ENCODE measurements at places on chromosomes 1 and 21. TPM values are rescaled to one million over a fixed set of nuclear protein-coding genes. Genes with fewer than 3 reads are reported as not detected.

GRCh38 chr1:151923422-151923821 is 14.1 kb upstream of the THEM4 start:
- H3K27me3 ChIP-seq = no peaks in the 10 kb centered on the region
- no peak for DNase-seq
- no peak overlapping the region for H3K27ac ChIP-seq
- no peak overlapping the region for H3K4me3 ChIP-seq

- DNase-seq = no peak
- no peak overlapping the region for H3K27ac ChIP-seq
- peaks cover 14% of the 10 kb centered on the region for H3K4me1 ChIP-seq
- no peaks in the 10 kb centered on the region for H3K36me3 ChIP-seq
- H3K4me3 ChIP-seq = no peak overlapping the region
- no peaks in the 10 kb centered on the region for H3K27me3 ChIP-seq
Observed at GRCh38 chr1:91870322-91870721, 15.6 kb downstream of the TGFBR3 start.

The EPRS1 gene
- total RNA-seq = 151 TPM

- no peaks in the 10 kb centered on the region for H3K36me3 ChIP-seq
- peak; percentile 60 for DNase-seq
- no peaks in the 10 kb centered on the region for H3K4me1 ChIP-seq
- no peak overlapping the region for H3K4me3 ChIP-seq
- H3K27me3 ChIP-seq = no peaks in the 10 kb centered on the region
Observed at GRCh38 chr1:215704089-215704860, 137.2 kb downstream of the KCTD3 start.

GRCh38 chr1:788835-789234 is 102.4 kb upstream of the OR4F16 start:
- DNase-seq = no peak
- H3K4me3 ChIP-seq = no peak overlapping the region
- no peak overlapping the region for H3K27ac ChIP-seq
- no peaks in the 10 kb centered on the region for H3K36me3 ChIP-seq
- no peaks in the 10 kb centered on the region for H3K4me1 ChIP-seq
- no peaks in the 10 kb centered on the region for H3K27me3 ChIP-seq

The DCLRE1B gene
- total RNA-seq = 6.9 TPM

- no peaks in the 10 kb centered on the region for H3K4me1 ChIP-seq
- H3K36me3 ChIP-seq = no peaks in the 10 kb centered on the region
- no peak overlapping the region for H3K27ac ChIP-seq
- DNase-seq = no peak
- H3K4me3 ChIP-seq = no peak overlapping the region
Observed at GRCh38 chr21:44283948-44284347, 1.7 kb upstream of the AIRE start.

DNA sequence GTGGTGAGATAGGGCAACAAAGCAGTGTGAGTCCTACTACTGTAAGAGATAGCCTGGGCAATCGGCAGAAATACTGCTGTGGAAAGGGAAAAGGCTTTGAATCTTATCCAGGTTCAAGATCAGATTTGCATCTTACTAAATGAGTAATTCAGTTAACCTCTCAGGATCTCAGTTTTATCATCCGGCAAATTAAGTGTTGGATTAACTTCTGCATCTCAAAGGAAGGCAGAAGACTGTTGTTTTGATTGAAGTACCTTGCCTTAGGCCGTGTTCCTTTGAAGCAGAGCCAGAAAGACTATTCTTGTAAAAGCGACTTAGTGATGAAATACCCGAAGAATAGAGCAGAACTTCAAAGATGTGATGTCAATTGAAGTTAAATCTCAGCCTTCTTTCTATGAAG is 612.9 kb upstream of the USP24 start:
- H3K36me3 ChIP-seq = no peaks in the 10 kb centered on the region
- no peak overlapping the region for H3K4me3 ChIP-seq
- DNase-seq = peak; percentile 5
- peak overlapping the region; percentile 69 for H3K27ac ChIP-seq
- H3K4me1 ChIP-seq = peaks cover 34% of the 10 kb centered on the region

The HES3 gene
- not detected for total RNA-seq

The ALPL gene
- not detected for total RNA-seq

- peaks cover 12% of the 10 kb centered on the region for H3K4me1 ChIP-seq
- DNase-seq = no peak
- no peak overlapping the region for H3K4me3 ChIP-seq
- peaks cover 26% of the 10 kb centered on the region for H3K27me3 ChIP-seq
- H3K27ac ChIP-seq = no peak overlapping the region
Observed at GRCh38 chr21:42632771-42633690, 20.4 kb upstream of the PDE9A start.

- no peak overlapping the region for H3K4me3 ChIP-seq
- no peak overlapping the region for H3K27ac ChIP-seq
- DNase-seq = no peak
- H3K36me3 ChIP-seq = no peaks in the 10 kb centered on the region
Observed at GRCh38 chr1:231591466-231591865, 35.1 kb upstream of the DISC1 start.

The TFF2 gene
- not detected for total RNA-seq

The NPPB gene
- not detected for total RNA-seq

The KRTAP7-1 gene
- not detected for total RNA-seq

Measured in GM23248 (cell line).